NCI-H2171 (cell line): ENCODE measurements at places on chromosomes 11 and 22.

- DNase-seq: no peak
Observed at GRCh38 chr22:38921806-38922205, 35.6 kb upstream of the APOBEC3A start.

DNA sequence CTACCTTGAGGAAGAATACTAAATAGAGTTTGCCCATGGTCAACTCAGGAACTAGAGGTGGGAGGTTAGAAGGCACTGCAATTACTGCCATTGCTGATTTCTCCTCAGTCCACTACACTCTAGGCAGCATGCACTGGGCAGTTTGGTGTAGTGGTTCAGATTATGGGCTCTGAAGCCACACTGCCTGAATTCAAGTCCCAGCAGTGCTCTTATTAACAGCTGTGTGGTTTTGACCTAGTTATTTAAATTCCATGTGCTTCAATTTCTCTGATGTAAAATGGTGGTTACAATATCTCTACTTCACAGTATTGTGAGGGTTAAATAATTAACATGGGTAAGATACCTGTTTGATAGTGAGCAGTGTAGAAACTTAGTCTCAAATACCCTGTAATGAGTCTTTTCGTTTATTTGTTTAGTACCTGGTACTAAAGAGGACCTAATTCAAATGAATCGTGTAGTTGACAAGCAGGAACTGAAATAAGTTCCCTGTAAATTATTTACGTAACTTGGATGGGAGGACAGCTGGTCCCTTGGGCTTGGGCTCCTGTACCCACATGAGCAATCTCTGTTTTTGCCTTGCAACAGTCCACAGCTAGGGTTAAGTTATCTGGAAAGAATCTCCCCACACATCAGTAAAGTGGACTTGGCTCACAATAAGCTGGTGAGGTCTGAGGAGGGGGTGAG, 17.8 kb downstream of the PRR5L start:
- no peak for DNase-seq

DNA sequence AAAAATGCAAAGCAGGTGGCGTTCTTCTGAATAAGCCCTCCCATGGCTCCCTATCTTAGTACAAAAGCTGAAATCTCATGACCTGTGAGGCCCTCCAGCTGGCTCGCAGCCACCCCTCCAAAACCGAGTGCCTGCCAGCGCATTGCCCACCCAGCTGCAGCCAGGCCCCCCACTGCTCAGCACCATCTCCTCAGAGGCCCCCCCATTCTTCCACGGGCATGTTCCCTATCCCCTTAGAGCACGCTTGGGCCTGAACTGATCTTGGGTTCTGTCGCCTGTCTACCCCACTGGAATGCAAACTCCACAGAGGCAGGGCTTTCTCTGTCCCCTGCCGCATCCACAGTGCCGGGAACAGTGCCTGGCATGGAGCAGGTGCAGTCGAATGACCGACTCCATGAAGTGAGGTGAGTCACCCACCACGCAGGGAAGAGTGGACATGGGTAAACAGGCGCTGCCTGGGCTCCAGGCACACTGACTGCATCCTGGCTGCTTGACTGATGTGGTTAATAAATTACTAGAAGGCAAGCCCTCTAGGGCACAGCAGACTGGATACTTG, 11.3 kb upstream of the EFCAB6 start:
- DNase-seq: no peak

GRCh38 chr11:44538375-44539054, 26.9 kb upstream of the CD82 start:
- peak; percentile 26 for DNase-seq

- DNase-seq: no peak
Observed at GRCh38 chr11:353179-353873, 16.0 kb upstream of the B4GALNT4 start.

DNA sequence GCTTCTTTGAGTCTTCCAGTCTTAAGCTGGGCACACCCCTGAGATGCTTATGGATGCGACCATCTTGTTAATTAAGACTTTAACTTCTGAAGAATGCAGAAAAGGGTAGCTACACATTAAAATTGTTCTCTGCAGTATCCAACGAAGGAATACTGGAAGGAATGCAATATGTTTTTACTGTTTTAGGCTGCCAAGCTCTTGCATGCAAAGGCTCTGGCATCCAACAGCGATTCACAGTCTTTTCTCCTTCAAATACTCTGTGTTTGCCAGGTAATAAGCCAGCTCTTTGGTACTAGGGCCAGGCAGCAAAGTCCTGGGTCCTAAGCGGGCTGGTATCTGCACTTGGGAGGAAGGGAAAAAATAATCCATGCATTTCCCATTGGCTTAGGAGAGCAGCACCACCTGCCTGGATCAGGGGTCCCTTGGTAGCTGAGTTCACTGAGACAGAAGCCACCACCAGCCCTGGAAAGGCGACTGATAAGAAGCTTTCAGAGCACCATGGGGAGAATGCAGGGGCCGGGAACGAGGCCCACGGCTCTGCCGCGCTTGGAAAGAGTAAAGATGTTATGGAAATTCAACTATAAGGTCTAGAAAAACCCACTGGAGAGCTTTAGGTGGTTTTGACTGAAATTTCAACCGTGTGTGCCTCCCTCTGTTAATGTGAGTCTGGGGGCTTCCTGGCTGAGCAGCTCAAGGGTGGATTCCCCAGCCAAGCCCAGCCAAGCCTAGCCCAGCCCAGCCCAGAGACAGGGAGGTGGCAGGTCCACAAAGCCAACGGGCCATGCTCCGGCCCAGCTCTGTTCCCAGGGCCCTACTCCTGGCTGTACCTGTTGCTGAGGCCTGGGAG, 67.0 kb upstream of the CCND1 start:
- DNase-seq: no peak

GRCh38 chr11:2688381-2689231, 11.2 kb downstream of the KCNQ1OT1 start:
- no peak for DNase-seq

GRCh38 chr11:61917334-61918109, at the start of gene RAB3IL1:
TSS of gene RAB3IL1 (minus strand) at chr11:61917566. CDS start at chr11:61917367, 199 bp downstream.
- no peak for DNase-seq

DNA sequence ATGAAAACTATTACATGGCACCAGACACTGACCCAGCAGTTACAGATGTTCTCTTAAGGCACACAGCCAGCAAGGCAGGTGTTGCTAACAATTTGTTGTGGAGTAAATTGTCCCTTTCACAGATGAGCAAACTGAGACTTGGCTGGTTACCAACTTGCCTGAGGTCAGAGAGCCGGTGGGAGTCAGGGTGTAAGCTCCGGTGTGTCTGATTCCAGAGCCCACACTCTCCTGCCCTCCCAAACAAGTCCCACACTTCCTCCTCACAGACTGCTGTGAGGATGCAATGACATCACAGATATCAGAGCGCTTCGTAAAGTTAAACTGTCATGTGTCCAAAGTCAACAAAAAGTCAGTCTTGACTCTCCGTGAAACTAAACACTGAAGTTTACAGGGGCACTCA, 12.5 kb downstream of the GDPD5 start:
- no peak for DNase-seq

DNA sequence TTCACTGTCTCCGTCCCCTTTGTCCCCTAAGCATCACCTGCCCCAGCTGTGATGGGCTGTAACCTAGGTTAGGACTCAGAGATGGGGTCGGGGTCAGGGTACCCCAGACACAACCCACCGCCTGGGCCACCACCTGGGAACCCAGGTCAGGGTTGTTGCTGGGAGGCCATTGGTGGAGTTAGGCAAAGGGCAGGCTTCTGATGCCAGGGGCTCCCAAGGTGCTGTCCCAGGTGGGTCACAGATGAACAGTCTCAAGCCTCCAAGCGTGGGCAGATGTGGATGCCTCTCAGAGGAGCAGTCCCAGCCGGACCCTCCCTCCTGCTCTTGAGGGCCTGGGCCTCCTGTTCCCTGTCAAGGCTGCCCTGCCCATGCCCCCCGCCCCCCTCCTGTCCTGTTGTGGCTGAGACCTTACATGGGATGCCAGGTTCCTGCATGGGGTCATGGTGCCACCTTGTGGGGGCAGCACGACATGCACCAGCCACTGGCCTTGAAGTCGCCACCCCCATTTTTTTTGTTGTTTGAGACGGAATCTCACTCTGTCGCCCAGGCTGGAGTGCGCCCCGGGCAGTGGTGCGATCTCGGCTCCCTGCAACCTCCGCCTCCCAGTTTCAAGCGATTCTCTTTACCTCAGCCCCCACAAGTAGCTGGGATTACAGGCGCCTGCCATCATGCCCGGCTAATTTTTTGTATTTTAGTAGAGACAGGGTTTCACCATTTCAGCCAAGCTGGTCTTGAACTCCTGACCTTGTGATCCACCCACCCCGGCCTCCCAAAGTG, 12.1 kb downstream of the GATD1 start:
- DNase-seq: peak; percentile 14

- DNase-seq: no peak
Observed at GRCh38 chr11:2440646-2441045, 3.7 kb downstream of the TRPM5 start.

- DNase-seq: no peak
Observed at GRCh38 chr11:125343086-125343717, 152.9 kb downstream of the FEZ1 start.

GRCh38 chr11:103727262-103727661, 309.2 kb upstream of the DDI1 start:
- no peak for DNase-seq

- DNase-seq: no peak
Observed at GRCh38 chr11:17250561-17251350, 25.8 kb upstream of the NUCB2 start.

GRCh38 chr11:67649634-67650510, 658 bp downstream of the ACY3 start:
- no peak for DNase-seq

DNA sequence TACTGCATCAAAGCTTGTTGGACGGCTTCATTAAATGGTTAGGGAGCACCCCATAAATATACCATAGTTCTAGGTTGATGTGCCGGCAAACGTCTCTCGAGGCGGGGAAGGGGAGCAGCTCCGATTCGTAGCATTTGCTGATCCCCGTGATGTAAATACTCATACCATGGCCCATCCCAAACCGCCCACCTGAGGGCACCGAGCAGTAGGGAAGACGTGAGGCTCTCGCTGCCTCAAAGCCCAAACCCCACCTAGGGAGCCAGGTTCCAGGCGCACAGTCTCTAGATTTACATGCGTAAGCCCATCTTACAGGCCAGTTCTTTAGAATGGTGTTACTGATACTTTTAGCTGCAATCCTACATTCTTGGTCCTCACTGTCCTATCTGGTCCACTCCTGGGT, 124.0 kb downstream of the FEZ1 start:
- DNase-seq: no peak

DNA sequence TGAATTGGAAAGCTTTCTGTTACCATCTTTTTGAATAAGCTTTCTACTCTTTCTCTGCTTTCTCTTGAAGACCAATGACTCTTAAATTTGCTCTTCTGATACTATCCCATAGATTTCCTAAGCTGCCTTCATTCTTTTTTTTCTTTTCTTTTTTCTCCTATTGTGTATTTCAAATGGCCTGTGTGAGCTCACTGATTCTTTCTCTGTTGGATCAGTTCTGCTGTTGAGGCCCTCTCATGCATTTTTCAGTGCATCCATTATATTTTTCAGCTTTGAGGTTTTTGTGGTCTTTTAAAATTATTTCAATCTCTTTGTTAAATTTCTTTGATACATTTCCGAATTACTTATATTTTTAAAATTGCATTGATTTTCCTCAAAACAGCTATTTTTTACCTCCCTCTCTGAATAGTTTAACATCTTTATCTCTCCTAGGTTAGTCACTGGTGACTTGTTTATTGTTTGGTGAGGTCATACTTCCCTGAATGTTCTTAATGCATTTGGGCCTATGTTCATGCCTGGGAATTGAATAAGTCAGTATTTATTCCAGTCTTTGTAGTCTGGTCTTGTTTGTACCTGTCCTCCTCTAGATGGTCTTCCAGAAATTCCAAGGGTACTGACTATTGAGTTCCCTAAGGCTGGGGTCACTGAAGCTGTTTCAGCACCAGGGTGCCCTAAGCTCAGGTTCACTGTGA, 110.6 kb upstream of the SERPIND1 start:
- no peak for DNase-seq

GRCh38 chr11:113472471-113472870, 2.7 kb downstream of the DRD2 start:
- DNase-seq: no peak
